Suprapubic skin (tissue), 4 donors: ENCODE measurements at places on chromosomes 1 and 21. TPM values are rescaled to one million over a fixed set of nuclear protein-coding genes. Genes with fewer than 3 reads are reported as not detected.
A peak's percentile ranks its signal among the peaks of the same experiment; 100 is the strongest.

MCOLN2 gene
- total RNA-seq = 3.2 TPM

DIO1 gene
- total RNA-seq = not detected

IGSF8 gene
- 49.7 TPM for total RNA-seq

A3GALT2 gene
- not detected for total RNA-seq

NBPF6 gene
- not detected for total RNA-seq

OR2T35 gene
- total RNA-seq = not detected

ADAMTS4 gene
- total RNA-seq = 4.3 TPM

HOOK1 gene
- total RNA-seq = 22.3 TPM

GRCh38 chr1:57492586-57493226, 68.8 kb upstream of the DAB1 start:
- no peak for DNase-seq

DNA sequence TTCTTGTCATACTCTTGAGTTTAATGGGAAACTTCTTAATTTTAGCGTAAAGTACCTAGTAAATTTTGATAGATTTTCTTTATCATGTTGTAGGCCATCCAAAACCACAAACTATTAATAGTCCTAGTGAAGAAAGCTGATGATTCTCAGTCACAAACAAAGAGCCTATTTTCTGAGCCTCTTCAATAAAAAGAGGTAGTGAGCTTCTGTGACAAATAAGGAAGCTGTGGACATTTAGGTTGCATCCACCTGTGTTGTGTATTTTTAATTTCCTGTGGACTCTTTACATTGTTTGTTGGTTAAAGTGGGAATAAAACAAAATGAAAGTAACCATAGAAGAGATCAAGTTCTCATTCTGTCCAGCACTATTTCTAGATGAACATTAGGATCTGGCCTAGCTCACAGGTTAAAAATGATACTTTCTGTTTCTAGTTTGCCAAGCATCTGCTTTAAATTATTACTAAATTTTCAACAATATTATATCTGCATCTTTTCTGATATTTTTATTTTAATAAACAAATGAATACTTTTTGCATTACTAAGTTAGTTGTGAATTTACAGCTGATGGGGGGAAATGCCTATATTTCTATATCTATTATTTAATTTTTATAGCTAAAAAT, 702.2 kb upstream of the ADGRL4 start:
- DNase-seq = no peak

DNA sequence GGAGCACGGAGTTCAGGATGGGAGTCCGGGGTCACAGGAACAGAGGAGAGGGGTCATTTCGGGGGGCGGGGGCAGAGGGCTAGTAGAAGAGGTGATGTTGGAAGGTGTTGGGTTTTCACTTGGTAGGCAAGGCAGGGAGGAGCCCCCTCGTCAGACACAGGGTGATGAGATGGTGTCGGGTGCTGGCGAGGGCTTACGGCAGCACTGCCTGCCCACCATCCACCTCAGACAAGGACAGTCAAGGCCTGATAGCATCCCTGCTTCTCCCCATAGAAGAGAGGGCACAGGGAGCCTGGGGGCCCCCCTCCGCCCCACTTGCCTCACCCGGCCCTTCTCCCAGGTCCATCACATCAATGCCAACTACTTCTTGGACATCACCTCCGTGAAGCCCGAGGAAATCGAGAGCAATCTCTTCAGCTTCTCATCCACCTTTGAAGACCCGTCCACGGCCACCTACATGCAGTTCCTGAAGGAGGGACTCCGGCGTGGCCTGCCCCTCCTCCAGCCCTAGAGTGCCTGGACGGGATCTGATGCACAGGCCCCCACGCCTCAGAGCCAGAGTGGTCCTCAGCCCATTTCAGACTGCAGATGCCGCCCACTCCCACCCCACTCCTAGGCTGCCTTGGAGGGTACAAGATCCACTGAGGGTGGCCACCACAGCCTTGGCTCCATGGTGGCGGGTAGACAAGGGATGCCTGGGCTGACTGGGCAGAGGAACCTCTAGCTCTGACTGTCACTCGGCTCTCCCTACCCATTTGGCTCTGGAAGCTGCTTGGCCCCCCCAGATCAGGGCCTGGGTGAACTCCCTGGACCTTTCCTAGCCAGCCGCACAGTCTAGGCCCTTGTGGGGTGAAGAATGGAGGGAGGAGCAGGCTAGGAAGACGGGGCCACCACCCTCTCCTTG, 4.3 kb upstream of the MTFR1L start:
- no peak for DNase-seq

GRCh38 chr1:118785246-118785645, 202.9 kb downstream of the TBX15 start:
- no peak for DNase-seq

GRCh38 chr1:162136760-162137159, 67.3 kb downstream of the NOS1AP start:
- no peak for DNase-seq

DNA sequence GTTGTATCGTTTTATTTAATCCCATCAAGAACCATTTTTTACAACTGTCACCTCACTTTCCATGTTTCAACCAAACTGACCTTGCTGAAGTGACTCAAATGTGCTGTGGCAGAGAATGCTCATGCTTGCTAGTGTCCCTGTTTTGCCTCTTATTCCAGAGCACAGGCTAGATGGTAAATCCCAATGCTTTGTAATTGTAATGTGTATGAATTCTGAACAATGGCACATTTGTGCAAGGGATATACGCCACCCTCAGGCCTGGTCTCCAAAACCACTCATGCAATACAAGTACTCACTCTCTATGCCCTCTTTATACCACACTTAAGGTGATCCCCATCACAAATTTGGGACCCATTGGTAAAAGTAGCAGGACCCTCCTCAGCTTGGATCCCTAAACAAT, 313.6 kb downstream of the HHIPL2 start:
- no peak for DNase-seq

DNA sequence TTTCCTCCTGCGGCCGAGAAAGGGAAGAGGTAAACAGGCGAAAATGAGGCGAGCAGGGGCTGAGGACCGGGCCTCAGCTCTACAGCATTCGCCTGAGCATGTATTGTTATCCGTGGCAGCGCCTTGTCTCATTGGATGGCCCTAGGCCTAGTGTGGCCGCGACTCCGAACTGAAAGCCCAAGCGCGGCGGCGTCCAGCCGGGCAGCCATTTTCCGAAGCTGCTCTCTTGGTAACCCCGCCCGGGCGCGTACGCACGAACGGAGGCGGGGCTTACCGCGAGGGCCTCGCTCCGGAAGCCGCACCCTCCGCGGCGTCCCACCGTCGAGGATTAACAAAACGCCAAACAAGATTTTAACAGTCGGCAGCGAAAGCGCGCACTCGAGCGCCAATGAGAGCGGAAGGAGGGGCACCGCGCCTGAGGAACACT, 797 bp upstream of the USP1 start:
- DNase-seq = no peak

- DNase-seq = no peak
These were observed 281.0 kb upstream of the DEPDC1 start for GRCh38 chr1:68777851-68778250.

DNA sequence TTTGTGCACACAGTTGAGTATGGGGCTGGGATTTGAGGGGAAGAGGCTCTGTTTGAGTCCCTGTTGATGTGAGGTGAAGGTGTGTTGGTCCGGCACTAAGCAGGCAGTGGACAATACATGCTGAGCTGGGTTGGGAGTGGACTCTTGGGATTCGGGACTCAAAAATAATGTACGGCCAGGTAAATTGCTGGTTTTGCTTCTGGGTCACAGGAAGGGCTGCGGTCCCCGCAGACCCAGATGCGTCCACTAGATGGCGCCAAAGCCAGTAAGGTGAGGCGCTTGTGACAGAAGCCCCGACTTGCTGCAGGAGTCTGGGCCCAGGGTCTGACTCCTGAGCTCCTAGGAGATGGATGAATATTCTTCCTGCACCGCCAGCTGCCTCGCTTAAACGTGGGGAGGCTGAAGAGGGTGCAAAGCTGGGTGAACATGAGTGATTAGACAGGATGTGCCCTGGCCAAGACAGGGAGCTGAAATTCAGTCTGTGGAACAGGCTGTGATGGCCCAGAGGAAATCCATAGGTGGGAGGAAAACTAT, 61.4 kb downstream of the ACBD3 start:
- DNase-seq = peak; percentile 92

GRCh38 chr1:21114431-21114830, 62.3 kb downstream of the EIF4G3 start:
- no peak for DNase-seq

DNA sequence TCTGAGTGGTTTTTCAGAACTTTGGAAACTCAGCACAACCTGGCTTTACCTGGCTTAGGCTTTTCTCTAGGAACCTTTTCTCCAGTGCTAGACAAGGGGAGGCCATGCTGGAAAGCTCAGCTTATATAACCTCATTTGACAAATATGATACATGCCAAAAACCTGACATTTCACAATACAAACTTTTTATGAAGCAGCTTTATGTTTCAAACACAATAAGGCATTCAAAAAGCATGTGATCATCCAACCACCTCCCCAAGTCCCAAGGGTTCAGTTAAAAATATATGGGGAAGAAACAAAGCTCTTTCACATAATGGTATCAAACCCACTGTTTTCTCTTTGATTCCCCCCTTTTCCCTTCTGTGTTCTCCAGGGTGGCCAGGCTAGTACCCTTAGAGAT, 63.7 kb downstream of the ZC3H11B start:
- DNase-seq = no peak

GRCh38 chr1:56394298-56394697, 185.1 kb downstream of the PLPP3 start:
- DNase-seq = no peak

DNA sequence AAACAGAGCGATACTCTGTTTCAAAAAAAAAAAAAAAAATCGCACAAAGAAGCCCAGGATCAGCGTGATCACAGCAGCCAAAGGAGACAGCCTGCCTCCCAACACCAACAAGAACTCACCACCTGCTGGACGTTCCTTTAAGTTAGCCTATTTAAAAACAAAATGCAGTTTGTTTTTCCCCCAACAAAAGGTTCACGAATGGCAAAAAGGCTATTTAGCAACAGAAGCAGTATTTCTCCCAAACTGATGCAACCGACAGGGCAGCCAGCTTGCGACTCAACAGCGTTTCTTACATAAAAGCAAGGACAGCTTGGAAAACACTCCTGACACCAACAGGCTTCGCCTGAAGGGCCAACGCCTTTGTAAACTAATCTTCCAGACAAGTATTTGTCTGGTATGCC, 6.8 kb downstream of the SSU72 start:
- no peak for DNase-seq

DNA sequence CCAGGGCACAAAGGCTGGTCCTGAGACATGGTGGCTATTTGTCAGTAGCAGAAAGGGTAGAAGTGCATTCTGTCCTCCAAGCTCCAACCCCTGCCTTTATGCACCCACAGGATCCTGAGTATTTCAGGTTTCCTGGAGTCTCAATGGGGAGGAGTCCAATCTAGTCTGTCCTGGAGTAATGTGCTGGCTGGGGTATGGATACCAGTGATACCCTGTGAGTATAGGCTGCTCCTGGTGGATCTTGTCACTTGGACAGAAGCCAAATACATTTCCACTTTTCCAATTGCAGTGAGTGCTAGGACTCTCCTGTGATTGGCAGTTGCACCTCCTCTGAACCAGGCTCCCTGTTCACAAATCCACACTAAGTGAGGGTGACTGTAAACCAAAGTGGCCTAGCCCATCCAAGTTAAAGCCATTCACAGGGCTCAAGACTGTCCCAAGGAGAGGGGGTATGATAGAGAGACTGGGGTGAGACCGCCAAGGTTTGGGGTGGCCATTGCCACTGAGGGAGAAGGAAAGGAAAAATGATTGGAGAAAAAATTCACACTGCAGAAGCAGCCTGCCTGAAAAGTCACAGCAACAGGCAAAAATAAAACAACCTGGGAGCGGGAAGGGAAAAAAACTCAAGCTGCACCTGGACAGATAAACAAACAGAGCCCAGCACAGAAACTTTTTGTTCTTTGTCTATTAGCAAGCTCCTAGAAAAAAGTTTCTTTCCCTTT, 163.4 kb upstream of the ETV3 start:
- no peak for DNase-seq

- no peak for DNase-seq
These were observed 15.0 kb upstream of the TTC22 start for GRCh38 chr1:54816130-54816529.

- no peak for DNase-seq
These were observed 254.4 kb downstream of the BRINP2 start for GRCh38 chr1:177425199-177425598.

- DNase-seq = no peak
These were observed 163.8 kb downstream of the CHRM3 start for GRCh38 chr1:239550178-239550577.
